Large intestine (tissue), 12 donors: ENCODE measurements at places on chromosomes 5 and 9.

- DNase-seq = no peak
Measured at GRCh38 chr5:142600611-142601358, 85.1 kb downstream of the FGF1 start.

- DNase-seq = no peak
Measured at GRCh38 chr5:38426490-38426889, 130.0 kb downstream of the LIFR start.

DNA sequence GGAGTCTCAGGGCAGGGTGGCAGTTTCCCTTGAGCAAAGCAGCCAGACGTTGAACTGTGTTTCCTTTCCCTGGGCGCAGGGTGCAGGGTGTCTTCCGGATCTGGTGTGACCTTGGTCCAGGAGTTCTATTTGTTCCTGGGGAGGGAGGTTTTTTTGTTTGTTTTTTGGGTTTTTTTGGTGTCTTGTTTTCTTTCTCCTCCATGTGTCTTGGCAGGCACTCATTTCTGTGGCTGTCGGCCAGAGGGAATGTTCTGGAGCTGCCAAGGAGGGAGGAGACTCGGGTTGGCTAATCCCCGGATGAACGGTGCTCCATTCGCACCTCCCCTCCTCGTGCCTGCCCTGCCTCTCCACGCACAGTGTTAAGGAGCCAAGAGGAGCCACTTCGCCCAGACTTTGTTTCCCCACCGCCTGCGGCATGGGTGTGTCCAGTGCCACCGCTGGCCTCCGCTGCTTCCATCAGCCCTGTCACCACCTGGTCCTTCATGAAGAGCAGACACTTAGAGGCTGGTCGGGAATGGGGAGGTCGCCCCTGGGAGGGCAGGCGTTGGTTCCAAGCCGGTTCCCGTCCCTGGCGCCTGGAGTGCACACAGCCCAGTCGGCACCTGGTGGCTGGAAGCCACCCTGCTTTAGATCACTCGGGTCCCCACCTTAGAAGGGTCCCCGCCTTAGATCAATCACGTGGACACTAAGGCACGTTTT, 3.5 kb upstream of the PHYHD1 start:
- no peak for DNase-seq

DNA sequence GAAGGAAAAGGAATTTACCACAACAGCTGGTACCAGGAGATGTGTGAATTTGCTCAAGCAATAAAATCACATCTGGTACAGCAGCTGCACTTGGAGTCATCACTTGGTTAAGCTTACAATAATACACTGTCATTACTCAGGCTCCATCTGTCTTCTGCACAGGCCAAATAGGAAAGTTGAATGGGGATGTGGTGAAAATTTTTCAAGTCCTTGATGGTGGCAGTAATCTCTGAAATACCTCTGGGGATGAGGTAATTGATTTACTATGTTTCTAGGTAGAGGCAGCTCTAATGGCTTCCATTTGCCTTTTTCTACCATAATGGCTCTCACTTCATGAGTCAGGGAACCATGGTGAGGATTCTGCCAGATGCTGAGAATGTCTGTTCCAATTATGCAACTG, 206.8 kb upstream of the ATP10B start:
- no peak for DNase-seq

- DNase-seq = no peak
Measured at GRCh38 chr5:129996896-129997295, 92.6 kb downstream of the CHSY3 start.

- DNase-seq = peak; percentile 1
Measured at GRCh38 chr9:23447166-23447565, 378.9 kb downstream of the ELAVL2 start.
